ENCODE measurements at places on chromosomes 7 and 10.

GRCh38 chr7:152115021-152115718 is 89.7 kb downstream of the GALNT11 start:
- DNase-seq: no peak

DNA sequence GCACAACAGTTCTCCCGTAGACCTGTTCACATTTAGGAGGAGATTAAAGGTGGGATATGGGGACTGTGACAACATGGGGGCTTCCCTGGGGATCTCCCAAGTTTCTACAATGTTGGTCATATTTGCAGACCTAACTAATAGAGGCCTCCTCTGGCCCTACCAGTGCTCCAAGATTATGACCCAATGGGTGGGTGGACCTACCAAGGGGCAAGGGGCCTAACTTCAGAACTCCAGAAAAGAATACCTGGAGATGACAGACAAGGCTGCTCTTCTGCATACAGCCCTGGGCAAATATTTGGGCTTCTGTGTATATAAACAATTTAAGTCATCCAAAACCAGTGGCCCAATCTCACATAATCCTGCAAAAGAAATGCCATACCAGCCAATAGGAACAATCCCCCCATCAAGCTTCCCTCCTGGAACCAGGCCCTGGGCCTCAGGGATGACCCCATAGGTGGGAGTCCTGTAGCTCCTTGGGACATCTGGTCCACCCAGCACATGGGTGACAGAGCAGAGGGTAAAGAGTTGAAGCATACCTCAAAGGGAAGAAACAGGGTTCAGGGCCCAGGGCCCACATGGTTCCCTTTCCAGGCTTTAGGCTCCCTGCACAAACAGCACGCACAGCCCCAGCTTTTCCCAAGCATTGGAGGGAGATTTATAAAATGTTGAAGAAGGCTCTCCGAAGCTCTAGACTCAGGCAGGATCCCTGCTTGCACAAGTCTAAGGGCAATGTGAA is 86.1 kb upstream of the CHST15 start:
- no peak for DNase-seq

- DNase-seq: no peak
These were observed 41.6 kb downstream of the HBP1 start for GRCh38 chr7:107210400-107210799.

DNA sequence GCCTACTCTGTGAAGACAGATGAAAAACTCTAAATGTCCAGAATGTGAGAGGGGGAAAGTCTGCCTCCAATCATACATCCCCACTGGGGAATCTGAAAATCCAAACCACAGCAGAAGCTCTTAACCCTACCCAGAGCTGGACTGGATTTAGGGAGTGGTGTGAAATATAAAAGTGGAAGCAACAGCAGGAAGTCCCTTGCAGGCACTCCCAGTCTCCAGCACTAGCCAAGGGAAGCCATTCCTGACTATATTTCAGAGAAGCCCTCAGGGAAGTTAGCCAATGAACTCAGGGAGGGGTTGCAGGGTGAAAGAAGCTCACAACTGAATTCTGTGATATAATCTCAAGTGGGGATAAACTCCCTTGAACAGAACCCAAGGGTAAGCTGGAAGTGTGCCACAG is 51.5 kb downstream of the CRPPA start:
- no peak for DNase-seq

DNA sequence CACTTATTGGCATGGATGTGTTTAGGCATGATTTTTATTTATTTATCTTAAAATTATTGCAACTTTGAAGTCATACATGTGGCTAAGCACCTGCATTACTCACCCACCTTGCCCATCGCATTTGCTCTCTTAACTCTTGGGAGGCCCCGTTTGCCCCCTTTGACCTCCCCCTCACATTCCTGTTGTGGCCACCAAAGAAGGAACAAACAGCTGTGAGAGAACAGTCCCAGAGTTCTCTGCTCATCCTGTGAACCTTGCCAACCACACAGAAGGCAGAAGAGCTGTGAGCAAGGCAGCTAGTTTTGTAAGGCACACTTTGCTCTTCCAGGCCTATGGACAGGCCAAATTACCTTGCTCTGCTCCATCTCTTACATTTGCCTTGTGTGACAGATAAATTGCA is 23.6 kb upstream of the FGL2 start:
- no peak for DNase-seq

DNA sequence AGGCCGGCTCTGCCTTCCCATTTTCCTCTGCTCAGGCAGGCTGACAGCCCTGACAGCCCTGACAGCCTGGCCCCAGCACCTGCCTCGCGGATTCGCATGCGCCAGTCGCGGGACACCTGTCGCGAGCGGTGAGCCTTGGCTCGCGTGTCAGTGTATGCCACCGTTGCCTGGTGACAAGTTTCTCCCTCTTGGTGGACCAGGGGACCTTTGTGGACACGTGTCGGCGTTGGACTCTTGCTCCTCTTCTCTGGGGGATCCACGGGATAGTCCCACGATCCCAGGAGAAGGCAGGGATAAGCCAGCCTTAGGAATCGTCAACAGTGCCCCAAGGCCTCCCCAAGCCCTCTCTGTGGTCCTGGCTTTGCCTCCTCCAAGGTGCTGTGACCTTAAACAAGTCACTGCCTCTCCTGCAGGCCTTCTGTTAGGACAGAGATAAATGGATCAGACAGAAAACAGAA is 18.1 kb upstream of the ZNF273 start:
- no peak for DNase-seq

- DNase-seq: peak; percentile 52
These were observed 855 bp downstream of the ATP6V1F start for GRCh38 chr7:128863433-128863989.

DNA sequence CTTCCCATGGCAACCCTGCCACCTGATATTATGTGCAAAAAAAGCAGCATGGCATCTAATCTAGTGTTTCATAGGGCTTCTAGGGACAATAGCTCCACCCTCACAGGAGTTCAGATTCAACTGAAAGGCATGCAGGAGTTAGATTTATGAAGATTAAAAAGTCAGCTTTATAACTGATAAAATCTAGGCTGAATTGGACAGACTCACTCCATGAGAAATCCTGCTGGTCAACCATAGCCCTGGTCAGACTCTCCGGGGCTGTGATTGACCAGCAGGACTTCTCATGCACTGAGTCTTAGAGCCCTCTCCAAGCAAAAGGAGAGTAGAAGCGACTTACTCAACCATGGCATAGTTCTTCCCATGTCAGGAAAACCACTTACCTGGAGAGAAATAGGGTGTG is 345.4 kb downstream of the NEBL start:
- DNase-seq: no peak

- DNase-seq: no peak
These were observed 33.8 kb downstream of the SLC26A4 start for GRCh38 chr7:107694386-107694785.

DNA sequence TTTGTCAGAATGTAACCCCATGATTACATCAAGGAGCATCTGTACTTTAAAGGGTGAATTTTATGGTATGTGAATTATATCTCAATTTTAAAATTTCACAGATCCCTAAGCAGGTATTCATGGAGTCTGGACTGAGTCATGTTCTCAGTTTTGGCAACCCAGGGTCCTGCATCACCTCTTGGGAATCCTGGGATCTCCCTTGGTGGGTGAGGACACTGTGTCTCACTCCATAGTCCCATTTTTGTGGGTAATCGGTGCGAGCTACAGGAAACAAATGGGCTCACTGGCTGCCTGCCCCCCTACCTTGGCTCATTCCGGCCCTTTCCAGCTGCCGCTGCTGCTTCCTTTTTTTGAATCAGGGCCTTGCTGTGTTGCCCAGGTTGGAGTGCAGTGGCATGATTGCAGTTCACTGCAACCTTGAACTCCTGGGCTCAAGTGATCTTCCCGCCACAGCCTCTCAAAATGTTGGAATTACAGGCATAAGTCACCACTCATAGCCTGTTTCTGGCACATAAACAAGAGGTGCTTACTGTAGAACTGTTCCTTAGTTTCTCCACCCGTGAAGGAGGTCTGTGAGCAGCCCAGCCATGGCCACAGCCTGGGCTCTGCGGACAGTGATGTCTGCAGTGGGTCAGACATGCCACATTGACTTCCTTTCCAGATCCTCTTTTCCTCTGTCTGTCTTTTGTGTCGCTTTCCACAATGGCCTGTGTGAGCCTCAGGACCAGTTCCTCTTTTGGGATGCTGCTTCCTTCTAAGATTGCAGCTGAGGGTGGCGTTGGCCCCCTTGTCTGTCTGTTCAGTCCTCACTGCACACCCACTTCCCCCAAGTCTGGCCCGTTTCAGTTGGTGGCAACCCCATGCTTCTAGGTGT is 14.5 kb downstream of the PALD1 start:
- DNase-seq: no peak

DNA sequence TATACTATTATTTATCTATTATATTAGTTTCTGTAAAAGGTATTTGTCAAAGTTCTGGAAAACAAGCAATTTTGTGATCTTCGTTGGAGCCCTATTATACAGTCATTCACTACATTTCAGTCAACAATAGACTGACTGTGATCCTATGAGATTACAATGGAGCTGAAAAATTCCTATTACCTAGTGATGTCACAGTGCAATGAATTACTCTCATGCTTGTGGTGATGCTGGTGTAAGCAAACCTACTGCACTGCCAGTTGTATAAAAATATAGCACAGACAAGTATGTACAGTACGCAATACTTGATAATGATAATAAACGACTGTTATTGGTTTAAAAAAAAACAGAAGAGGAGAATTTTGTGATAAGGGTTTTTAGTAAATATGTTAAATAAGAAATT is 21.4 kb downstream of the OR6V1 start:
- no peak for DNase-seq

DNA sequence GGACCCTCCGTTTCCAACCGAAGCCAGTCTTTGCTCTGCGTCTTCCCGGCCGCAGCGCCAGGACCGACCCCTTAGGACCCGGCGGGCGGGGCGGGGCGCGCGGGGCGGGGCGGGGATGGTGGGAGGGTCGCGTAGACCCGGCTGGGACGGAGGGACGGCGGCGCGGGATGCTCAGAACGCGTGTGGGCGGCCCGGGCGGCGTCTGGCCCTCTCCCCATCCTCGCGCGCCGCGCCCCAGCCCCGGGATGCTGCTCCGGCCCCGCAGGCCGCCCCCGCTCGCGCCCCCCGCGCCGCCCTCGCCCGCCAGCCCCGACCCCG is at the start of gene UTF1:
TSS of gene UTF1 (plus strand) at position 174 of the 318 bp plus-strand sequence. CDS start at position 246, 72 bp downstream.
- DNase-seq: no peak

DNA sequence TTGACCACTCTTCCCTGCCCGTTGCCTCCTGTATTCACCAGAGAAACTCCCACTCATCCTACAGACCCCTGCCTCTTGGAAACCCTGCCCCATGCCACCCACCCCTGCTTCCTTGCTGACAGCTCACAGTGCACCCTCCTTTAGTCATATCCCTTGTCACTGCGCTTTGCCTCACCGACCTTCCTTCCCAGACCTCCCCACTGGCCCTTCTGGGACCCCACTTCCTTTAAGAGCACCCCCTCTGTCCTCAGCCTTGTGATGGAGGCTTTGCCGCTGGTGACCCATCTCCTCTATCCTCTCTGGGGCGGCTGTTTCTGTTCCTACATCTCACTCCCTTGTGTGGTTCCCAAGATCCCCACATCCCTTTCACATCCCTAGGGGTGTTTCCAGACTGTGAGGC is 92.8 kb upstream of the ZMIZ1 start:
- no peak for DNase-seq

DNA sequence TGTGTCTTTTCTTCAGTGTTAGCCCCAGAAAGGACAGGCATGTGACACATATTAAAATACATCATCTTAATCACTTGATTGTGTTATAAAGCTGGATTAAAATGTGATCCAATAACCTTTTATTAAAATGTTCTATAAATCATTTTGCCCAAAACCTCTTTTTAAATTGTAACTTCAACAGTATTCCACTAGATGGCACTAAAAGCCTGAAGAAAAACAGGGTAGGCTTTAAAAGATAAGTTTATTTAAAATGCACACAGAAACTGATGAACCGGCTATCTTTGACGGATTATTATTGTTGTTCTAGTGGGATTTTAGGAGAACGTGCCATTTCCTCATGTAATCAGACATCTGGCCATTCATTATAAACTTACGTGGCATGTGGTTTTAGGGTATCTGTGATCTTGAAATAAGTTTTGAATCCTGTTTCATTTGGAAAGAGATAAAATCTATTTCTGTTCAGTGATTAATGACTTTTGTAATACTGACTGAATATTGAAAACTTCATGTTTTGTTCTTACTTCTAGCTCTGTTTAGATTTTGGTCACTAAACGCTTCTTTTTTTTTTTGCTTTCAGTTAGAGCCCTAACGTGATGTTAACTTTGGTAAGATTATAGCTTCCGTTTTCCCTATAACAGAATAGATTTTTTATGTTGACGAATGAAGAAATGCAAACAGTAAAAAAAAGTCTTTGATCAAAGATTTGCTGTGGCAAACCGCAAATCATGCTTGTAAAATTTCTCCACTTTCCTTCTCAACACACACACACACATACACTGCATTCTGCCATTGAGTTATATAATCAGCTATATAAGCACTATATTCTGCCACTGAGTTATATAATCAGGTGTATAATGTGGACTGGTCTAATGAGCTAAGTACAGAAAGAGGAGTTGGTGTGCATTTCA is 13.6 kb downstream of the VPS50 start:
- no peak for DNase-seq

DNA sequence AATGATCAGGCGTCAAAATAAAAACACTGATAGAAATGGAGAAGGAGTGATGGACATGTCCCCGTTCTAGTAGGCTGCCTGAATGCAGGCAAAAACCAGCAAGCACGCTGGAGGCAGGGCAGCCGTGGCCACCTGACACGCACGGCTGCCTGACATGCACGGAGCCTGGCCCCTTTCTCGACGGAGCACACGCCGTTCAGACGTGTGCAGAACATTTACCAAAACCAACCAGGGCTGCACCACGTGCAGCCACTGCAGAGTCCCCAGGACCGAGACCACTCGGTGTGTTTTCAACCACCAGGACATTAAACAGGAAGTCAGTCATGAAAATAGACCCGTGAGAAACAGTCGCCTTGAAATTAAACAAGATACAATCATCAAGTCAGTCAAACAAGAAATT is 61.9 kb upstream of the NKX6-2 start:
- no peak for DNase-seq

GRCh38 chr7:157739031-157739430 is 402.2 kb downstream of the DNAJB6 start:
- DNase-seq: no peak

GRCh38 chr10:78861529-78862327 is 207.0 kb upstream of the ZMIZ1 start:
- no peak for DNase-seq

GRCh38 chr10:92592761-92593618 is at the start of gene KIF11:
KIF11 (plus strand) TSS chr10:92593130; CDS start chr10:92593376, 246 bp downstream.
- DNase-seq: peak; percentile 97

All from stimulated activated CD4-positive, alpha-beta T cell treated with anti-CD3 and anti-CD28 coated beads, Interleukin-1b, Interleukin-23, amount 100 ng/mL, for 48 hours (primary cell).